ENCODE measurements at places on chromosomes 5 and 9.
A peak's percentile ranks its signal among the peaks of the same experiment; 100 is the strongest.

- no peak for DNase-seq
Observed at GRCh38 chr5:175485631-175486030, 7.3 kb downstream of the SFXN1 start.

DNA sequence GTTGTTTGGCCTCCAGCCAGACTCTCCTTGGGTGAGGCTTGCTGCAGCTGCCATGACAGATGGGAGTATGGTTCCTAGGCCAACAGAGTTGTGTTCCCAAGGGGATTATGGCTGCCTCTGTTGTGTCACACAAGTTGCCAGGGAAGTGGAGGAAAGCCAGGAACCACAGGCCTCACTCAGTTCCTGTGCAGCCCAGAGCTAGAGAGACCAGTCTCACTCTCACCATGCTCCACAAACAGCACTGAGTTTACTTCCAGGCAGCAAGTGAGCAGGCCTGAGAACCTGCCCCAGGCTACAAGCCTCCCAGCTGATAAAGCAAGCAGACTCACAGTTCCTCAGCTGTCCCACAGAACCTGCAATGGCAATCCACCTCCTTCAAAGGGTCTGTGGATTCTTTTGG lies 273.6 kb upstream of the TAS2R1 start:
- no peak for DNase-seq

DNA sequence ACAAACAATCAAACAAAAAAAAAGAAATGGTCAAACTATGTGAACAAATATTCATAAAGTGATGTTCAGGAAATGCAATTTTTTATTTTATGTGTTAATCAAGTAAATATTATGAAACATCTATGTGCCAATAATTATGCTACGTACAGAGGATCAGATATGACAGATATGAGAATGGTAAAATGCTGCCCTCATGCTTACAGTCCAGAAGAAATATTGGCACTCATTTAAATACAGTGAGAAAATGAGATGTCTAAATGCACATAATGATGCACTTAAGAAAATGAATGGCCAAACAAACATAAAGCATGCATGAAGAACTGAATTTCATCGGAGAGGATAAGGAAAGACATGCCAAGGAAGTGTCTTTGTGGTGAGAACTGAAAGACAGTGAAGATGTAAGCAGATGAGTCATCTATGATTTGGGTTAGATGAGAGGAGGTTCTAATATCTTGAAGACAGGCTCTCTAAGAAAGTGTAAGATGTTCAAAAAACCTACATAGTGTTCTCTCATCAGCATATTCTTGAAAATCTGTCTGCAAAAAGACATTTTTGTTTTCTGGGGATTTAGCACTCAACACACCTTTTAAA lies 1231.1 kb upstream of the ACO1 start:
- DNase-seq = no peak

GRCh38 chr9:76502746-76503145 lies 43.8 kb downstream of the GCNT1 start:
- DNase-seq = no peak

GRCh38 chr9:68981789-68982188 lies 32.1 kb downstream of the PRKACG start:
- DNase-seq = peak; percentile 62
